Stimulated activated CD8-positive, alpha-beta memory T cell treated with anti-CD3 and anti-CD28 coated beads, Interleukin-7, amount 100 ng/mL, for 1 hour (primary cell): ENCODE measurements at places on chromosomes 3 and 15.

- DNase-seq: no peak
Measured at GRCh38 chr15:83380682-83381081, 66.5 kb upstream of the SH3GL3 start.

DNA sequence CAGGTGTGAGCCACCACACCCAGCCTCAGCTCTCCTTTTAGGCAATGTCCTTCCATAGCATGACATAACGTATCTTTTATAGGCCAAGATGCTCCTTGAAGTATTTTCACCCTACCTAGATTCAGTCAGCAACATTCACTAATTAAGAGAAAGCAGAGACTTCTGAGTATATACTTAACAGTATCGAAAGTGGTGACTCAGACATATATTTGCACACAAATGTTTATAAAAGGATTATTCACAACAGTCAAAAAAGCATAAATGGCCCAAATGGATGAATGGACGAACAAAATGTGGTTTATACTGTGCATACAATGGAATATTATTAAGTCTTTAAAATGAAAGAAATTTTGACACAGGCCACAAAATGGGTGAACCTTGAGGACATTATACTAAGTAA lies 108.6 kb downstream of the ZNF385D start:
- no peak for DNase-seq

DNA sequence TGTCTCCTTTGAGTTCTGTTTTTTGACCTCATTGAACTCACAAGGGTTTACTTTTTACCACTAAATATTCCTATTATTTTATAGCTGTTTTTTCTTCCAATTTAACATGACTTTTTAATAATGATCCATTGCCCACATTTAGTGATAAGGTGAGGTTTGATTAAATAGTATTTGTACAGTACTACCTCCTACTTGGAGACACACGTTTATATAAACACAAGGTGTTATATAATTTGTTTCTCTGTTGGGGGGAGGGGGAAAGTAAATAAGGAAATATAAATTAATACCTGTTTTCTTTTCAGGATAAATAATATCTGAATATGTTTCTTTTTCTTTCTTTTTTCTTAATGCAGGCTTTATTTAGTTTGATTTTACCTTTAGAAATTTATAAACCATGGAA lies 281.3 kb downstream of the LPP start:
- DNase-seq: no peak

DNA sequence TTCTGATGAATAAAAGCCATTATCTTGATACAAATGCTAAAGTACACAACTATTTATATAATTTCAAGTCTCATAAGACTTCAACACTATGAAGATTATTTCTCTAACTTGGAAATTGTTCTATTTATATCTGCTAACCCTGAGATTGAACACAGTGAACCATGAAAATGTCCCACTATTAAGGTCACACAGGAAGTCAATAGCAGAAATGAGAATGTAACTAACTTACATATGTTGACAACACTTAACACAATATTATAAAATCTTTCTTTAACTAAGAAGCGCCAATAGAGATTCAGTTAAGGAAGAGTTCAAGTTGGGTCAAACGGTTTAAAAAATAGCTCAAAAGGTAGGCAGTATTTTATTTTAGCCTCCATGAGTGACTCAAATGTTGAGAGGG lies 551.8 kb upstream of the CBLB start:
- no peak for DNase-seq

GRCh38 chr3:50473768-50474167 lies 29.7 kb downstream of the CACNA2D2 start:
- DNase-seq: no peak

DNA sequence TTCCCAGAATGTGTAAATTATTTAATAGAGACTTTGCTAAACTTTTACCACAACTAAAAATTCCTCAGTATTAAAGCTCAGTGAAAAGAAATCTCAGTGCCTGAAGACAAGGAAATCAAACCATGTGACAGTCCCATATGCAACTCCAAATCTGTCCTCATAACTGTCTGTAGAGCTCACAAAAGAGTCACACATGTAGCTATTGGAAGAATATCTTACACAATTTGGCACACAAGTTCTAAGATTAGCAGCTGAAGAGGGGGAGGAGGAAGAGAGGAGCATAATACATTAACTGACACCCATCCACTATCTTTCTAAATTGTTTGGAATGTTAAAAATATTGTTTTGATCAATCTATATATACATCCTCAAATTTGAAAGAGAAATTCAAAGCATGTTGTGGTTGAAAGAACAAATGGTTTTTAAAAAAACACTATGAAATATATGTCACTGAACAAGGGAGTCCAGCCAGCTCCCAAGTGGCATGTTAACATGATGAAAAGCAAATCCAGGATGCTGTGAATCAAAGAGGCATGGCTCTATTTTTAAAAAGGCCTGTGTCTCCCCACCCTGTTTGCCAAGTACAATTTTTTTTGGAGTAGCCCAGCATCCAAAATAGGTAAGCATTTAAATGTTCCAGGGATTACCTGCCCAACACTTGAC lies 126.3 kb upstream of the NANOGP8 start:
- DNase-seq: no peak

GRCh38 chr3:138297059-138297607 lies 32.5 kb downstream of the NME9 start:
- DNase-seq: no peak

DNA sequence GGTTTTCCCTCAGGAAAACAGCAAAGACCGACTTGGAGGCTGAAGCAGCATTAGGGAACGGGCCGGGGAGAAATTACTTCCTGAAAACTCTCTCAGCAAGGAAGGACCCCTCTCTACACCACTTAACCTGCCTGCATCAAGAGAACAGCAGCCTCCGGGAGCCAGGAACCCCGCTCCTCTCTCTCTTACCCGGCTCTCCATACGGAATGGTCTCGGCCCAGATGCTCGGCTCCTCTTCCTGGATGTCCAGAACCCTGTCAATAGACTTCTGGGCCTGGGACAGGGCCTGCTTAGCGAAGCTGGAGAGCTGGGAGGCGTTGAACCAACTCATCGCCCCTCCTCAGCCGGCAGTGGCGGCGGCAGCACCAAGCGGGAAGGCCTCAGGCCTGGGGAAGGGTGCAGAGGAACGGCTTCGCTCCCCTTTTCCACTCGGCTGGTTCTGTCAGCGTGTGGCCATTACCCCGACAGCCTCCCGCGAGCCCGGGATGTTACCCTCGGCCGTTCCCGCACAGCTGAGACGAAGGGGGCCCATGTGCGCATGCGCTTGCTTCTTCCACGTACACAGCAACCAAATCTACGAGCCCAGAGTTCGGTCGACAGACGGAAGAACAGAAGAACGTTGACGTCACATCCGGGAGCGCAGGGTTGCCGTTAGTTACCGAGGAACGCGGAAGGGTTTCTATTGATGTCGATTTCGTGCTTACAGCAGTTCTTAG lies at the start of gene TMF1:
Gene TMF1 (minus strand): TSS at position 578 of the 716 bp plus-strand sequence. CDS start 247 bp downstream, at position 331.
- peak; percentile 97 for DNase-seq

DNA sequence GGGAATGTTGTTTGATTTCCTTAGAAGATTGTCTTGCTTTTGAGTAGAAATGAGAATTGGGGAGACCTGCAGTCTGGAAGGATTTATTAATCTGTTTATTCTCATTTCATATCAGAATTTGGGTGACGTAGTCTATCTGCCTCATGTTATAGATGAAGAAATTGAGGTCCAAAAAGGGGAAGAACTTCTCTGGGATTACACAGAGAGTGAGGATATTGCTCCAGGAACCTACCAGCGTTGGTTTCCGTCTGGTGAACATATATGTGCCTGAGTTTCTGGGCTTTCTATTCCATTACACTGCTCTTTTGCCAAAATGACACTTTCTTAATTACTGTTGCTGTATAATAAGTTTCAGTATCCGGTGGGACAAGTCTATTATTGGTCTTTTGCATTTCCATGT lies 51.8 kb downstream of the CTDSPL start:
- no peak for DNase-seq
